ENCODE measurements at places on chromosomes 7 and 10. TPM values are rescaled to one million over a fixed set of nuclear protein-coding genes. Genes with fewer than 3 reads are reported as not detected.

GRCh38 chr7:55133630-55134358 lies 115.0 kb downstream of the EGFR start:
- no peaks in the 10 kb centered on the region for H3K27me3 ChIP-seq
- H3K36me3 ChIP-seq: no peaks in the 10 kb centered on the region
- peak; percentile 99 for DNase-seq
- H3K4me1 ChIP-seq: peaks cover 57% of the 10 kb centered on the region
- H3K4me3 ChIP-seq: peak overlapping the region; percentile 41

GRCh38 chr10:48365668-48366067 lies 59.2 kb downstream of the MAPK8 start:
- DNase-seq: peak; percentile 43
- H3K4me3 ChIP-seq: peak overlapping the region; percentile 16
- no peaks in the 10 kb centered on the region for H3K27me3 ChIP-seq
- H3K36me3 ChIP-seq: no peaks in the 10 kb centered on the region
- H3K27ac ChIP-seq: peak overlapping the region; percentile 45

GRCh38 chr7:82559193-82559805 lies 115.7 kb upstream of the CACNA2D1 start:
- DNase-seq: no peak
- peaks cover 17% of the 10 kb centered on the region for H3K4me1 ChIP-seq
- no peak overlapping the region for H3K27ac ChIP-seq
- H3K36me3 ChIP-seq: no peaks in the 10 kb centered on the region

DNA sequence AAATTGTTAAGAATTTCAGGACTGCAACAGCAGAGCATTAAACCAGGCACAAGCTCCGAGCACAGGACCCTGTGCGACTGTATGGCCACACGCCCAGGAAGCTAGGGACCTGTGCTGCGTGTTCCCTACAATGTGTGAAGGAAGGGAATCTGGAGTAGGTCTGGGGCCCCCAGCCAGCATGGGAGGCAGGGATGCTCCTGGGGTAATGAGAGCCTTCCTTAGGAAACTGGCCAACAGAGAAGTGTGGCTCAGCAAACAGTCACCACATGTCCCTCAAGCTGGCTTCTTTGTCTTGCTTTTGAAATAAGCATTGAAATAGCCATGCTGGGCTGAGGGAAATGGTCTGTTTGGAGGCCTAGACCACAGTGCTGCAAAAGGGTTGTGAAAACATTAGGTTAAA lies 8.2 kb downstream of the BLNK start:
- H3K36me3 ChIP-seq: no peaks in the 10 kb centered on the region
- H3K4me1 ChIP-seq: no peaks in the 10 kb centered on the region
- no peak overlapping the region for H3K27ac ChIP-seq
- no peak overlapping the region for H3K4me3 ChIP-seq
- no peak for DNase-seq

DNA sequence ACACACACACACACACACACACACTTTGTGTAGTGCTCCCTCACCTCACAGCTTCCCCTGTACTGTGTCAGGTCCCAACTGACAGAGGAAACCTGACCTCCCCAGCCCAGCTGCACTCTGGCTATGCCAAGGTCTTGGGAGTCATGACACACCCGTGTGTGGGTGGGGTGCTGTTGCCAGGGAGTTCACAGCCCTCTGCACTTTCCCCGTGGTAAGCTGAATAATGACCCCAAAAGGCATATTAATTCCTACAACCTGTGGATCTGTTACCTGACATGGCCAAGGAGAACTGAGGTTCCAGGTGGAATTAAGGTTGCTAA lies 8.9 kb upstream of the NANOS1 start:
- H3K36me3 ChIP-seq: no peaks in the 10 kb centered on the region
- 0 out of 2 replicates have a peak, but pooled peaks cover 9% of the 10 kb centered on the region for H3K27me3 ChIP-seq
- peak; percentile 77 for DNase-seq
- H3K4me3 ChIP-seq: no peak overlapping the region
- H3K4me1 ChIP-seq: peaks cover 29% of the 10 kb centered on the region

The KCND2 gene
- 2.7 TPM for total RNA-seq

GRCh38 chr10:90859321-90859751 lies 1.5 kb upstream of the HTR7 start:
- H3K27ac ChIP-seq: peak overlapping the region; percentile 48
- peaks cover 21% of the 10 kb centered on the region for H3K4me1 ChIP-seq
- H3K27me3 ChIP-seq: 0 out of 2 replicates have a peak, but pooled peaks cover 2% of the 10 kb centered on the region
- H3K36me3 ChIP-seq: no peaks in the 10 kb centered on the region

The MACC1 gene
- total RNA-seq: 0.11 TPM

DNA sequence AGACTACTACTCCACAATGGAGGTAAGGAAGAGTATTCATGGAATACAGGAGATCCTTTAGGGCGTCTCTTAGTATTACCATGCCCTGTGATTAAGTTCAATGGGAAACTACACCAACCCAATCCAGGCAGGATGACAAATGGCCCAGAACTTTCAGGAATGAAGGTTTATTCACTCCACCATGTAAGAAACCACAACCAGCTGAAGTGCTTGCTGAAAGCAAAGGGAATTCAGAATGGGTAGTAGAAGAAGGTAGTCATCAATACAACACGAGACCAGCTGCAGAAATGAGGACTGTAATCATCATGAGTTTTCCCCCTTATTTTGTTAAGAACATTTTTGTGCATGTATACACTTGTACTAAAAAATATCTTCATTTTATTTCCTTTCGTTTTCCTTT lies 76.6 kb downstream of the GPR37 start:
- no peaks in the 10 kb centered on the region for H3K27me3 ChIP-seq
- H3K36me3 ChIP-seq: no peaks in the 10 kb centered on the region
- no peak overlapping the region for H3K27ac ChIP-seq
- no peaks in the 10 kb centered on the region for H3K4me1 ChIP-seq
- H3K4me3 ChIP-seq: no peak overlapping the region
- peak; percentile 0 for DNase-seq

The RET gene
- not detected for total RNA-seq

DNA sequence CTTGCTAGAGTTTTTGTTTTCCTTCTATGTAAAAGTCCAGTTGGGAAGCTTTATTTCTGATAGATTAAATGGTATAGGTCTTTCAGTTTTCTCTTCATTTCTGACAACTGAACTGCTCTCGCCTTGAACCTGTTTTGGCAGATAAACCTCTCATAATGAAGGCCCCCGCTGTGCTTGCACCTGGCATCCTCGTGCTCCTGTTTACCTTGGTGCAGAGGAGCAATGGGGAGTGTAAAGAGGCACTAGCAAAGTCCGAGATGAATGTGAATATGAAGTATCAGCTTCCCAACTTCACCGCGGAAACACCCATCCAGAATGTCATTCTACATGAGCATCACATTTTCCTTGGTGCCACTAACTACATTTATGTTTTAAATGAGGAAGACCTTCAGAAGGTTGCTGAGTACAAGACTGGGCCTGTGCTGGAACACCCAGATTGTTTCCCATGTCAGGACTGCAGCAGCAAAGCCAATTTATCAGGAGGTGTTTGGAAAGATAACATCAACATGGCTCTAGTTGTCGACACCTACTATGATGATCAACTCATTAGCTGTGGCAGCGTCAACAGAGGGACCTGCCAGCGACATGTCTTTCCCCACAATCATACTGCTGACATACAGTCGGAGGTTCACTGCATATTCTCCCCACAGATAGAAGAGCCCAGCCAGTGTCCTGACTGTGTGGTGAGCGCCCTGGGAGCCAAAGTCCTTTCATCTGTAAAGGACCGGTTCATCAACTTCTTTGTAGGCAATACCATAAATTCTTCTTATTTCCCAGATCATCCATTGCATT lies 27.1 kb downstream of the MET start:
- no peaks in the 10 kb centered on the region for H3K27me3 ChIP-seq
- peaks cover 26% of the 10 kb centered on the region for H3K36me3 ChIP-seq
- no peak overlapping the region for H3K27ac ChIP-seq
- H3K4me3 ChIP-seq: no peak overlapping the region

The CARD11 gene
- not detected for total RNA-seq

DNA sequence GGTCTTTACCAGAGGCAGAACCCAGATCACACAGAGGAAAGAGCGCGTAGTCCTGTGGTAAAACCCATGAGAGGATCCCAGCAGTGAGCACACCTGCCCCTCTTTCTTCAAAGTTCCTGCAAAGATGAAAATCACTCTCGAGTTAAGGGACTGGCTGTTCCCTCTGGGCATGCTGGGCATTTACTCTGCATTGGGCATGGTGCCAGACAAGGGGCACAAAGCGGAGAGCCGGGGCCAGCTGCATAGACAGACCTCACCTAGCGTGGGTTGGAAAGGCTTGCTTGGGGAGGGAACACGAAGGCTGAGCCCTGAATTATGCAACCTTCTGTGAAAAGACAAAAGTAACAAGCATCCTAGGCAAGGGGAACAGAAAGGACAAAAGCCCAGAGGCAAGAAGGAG lies 120.0 kb upstream of the TCERG1L start:
- DNase-seq: no peak
- H3K27me3 ChIP-seq: peaks cover 22% of the 10 kb centered on the region
- H3K36me3 ChIP-seq: no peaks in the 10 kb centered on the region
- H3K4me3 ChIP-seq: no peak overlapping the region
- H3K27ac ChIP-seq: no peak overlapping the region

The ERCC6 gene
- 101 TPM for total RNA-seq

GRCh38 chr10:43444323-43444722 lies 7.4 kb downstream of the ZNF487 start:
- no peaks in the 10 kb centered on the region for H3K27me3 ChIP-seq
- no peaks in the 10 kb centered on the region for H3K36me3 ChIP-seq
- H3K4me3 ChIP-seq: no peak overlapping the region
- no peak overlapping the region for H3K27ac ChIP-seq

DNA sequence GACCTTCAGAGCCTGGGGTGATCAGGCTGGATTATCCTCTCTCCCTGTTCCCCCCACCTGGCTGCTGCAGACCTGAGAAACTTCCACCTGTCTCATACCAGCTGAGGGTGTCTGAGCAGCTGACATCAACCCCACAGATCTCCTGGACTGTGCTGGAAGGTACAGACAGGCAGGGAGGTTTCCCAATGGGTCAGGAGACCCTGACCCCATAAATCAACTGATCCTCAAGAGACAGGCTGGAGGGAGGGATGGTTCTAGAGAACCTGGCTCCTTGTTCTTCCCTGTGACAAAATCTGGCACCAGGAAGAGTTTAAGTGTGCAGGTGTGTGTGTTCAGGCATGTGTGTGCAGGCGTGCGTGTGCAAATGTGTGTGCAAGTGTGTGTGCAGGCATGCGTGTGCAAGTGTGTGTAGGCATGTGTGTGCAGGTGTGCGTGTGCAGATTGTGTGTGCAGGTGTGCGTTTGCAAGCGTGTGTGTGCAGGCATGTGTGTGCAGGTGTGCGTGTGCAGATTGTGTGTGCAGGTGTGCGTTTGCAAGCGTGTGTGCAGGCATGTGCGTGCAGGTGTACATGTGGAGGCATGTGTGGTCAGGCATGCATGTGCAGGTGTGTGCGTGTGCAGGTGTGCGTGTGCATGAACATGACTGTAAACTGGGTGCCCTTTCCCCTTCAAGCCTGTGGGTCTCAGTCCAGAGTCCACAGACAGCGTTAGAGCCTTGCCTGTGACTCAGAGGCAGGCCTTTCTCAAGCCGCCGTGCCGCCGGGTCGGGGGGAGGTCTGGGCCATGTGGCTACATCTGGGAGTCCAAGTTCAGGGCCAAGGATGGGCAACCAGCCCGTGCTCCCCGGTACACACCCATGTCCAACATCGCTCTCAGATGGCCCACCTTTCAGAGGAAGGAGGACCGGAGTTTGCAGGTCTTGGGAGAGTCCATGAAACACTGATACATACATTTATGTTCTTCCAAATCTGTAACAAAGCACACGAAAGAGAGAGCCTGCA lies 50.1 kb upstream of the ELN start:
- peak; percentile 74 for DNase-seq
- H3K4me1 ChIP-seq: peaks cover 25% of the 10 kb centered on the region
- no peak overlapping the region for H3K4me3 ChIP-seq
- H3K27ac ChIP-seq: peak overlapping the region; percentile 21
- H3K27me3 ChIP-seq: no peaks in the 10 kb centered on the region
- H3K36me3 ChIP-seq: no peaks in the 10 kb centered on the region

The CRYGN gene
- not detected for total RNA-seq

DNA sequence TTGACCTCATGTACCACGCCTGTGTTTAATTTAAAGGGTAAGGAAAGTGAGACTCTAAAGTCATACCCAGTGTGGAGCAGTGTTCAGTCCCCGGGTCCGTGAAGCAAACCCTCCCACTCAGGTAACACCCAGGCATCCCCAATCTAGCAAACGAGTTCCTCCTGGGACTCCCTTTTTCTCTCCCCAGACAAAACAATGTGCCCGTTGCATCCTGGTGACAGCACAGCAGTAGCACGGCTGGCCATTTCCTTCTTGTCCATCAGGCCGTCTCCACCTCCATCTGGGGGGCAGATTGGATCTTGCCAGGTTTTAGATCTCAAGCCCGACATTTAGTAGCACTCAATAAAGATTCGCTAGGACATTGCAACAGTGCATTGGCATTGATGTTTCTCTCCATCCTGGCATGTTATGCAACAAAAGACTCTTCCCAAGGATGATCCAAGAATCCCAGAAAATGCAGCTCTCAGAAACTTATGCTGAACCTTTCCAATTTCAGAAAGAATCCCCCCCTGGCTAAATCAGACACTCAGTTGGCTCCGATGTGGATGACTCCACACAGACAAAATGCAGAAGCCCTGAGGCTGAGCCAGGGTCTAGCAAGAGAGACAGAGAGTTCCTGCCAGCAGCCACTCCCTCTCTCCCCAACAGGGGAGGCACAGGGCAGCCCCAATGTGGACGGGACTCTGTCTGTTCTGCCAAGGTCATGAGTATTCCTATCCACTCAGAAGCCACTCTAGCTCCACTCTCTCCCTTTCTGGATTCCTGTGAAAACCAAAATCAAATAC lies 274.5 kb upstream of the MGMT start:
- H3K4me1 ChIP-seq: no peaks in the 10 kb centered on the region
- H3K27me3 ChIP-seq: no peaks in the 10 kb centered on the region
- no peak overlapping the region for H3K27ac ChIP-seq
- peak overlapping the region; percentile 39 for H3K4me3 ChIP-seq

- no peaks in the 10 kb centered on the region for H3K27me3 ChIP-seq
- H3K4me3 ChIP-seq: no peak overlapping the region
- H3K36me3 ChIP-seq: no peaks in the 10 kb centered on the region
- DNase-seq: peak; percentile 46
- H3K27ac ChIP-seq: no peak overlapping the region
- H3K4me1 ChIP-seq: peaks cover 6% of the 10 kb centered on the region
Measured at GRCh38 chr7:28847681-28848080, 110.4 kb downstream of the TRIL start.

DNA sequence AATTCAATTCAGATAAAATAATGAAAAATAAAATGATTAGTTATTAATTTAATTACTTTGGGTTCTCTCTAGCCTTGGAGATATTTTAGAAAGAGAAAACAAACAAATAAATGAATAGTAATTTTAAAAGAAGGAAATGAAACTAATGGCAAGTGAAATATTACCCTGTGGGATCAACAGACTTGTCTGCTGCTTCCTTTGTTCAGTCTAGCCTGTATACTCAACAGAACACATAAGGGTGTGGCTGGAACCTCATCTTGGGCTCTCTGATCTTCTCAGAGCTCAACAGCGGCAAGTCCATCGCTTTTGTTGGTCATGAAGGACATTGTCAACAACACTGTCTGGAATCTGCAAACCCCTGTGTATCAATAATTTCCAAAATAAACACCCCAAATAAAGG lies 904.9 kb downstream of the IPMK start:
- no peaks in the 10 kb centered on the region for H3K4me1 ChIP-seq
- no peak overlapping the region for H3K4me3 ChIP-seq
- no peaks in the 10 kb centered on the region for H3K27me3 ChIP-seq

The ZCWPW1 gene
- total RNA-seq: 1.9 TPM
